Left renal pelvis (tissue), 4 donors: ENCODE measurements at places on chromosomes 1 and 21.

- DNase-seq: no peak
Measured at GRCh38 chr1:234589854-234590620, 19.9 kb downstream of the IRF2BP2 start.

- no peak for DNase-seq
Measured at GRCh38 chr1:170162459-170163246, 16.9 kb downstream of the NTMT2 start.

GRCh38 chr1:214123061-214123784 lies 135.4 kb downstream of the PROX1 start:
- DNase-seq: peak; percentile 64

- no peak for DNase-seq
Measured at GRCh38 chr21:43707462-43707861, 11.5 kb upstream of the PDXK start.

- no peak for DNase-seq
Measured at GRCh38 chr1:80448081-80448480, 1352.7 kb upstream of the ADGRL2 start.

GRCh38 chr1:82073659-82074058 lies 272.9 kb downstream of the ADGRL2 start:
- DNase-seq: no peak

DNA sequence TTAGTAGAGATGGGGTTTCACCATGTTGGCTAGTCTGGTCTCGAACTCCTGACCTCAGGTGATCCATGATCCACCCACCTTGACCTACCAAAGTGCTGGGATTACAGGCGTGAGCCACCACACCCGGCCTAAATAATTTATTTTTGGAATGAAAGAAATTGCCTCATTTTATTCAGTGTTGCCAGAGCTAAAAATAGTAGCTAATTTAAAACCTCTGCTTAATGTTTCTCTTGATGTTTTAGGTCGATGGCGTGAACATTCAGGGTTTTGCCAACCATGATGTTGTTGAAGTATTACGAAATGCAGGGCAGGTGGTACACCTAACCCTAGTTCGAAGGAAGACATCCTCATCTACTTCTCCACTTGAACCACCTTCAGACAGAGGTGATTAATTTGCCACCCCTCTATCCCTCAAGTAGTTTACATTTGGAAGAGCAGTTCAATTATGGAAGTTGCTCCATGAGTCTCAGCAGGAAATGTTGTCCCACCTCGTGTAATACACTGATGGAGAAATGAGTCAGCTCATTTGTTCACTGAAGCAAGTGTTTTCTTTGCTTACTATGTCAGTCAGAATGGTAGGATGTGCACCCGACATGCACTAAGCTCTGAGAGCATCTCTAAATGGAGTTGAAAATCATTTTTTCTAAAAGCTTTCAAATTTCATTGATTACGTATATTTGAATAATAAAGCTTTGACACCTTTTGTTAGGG lies 54.9 kb downstream of the PATJ start:
- DNase-seq: no peak

DNA sequence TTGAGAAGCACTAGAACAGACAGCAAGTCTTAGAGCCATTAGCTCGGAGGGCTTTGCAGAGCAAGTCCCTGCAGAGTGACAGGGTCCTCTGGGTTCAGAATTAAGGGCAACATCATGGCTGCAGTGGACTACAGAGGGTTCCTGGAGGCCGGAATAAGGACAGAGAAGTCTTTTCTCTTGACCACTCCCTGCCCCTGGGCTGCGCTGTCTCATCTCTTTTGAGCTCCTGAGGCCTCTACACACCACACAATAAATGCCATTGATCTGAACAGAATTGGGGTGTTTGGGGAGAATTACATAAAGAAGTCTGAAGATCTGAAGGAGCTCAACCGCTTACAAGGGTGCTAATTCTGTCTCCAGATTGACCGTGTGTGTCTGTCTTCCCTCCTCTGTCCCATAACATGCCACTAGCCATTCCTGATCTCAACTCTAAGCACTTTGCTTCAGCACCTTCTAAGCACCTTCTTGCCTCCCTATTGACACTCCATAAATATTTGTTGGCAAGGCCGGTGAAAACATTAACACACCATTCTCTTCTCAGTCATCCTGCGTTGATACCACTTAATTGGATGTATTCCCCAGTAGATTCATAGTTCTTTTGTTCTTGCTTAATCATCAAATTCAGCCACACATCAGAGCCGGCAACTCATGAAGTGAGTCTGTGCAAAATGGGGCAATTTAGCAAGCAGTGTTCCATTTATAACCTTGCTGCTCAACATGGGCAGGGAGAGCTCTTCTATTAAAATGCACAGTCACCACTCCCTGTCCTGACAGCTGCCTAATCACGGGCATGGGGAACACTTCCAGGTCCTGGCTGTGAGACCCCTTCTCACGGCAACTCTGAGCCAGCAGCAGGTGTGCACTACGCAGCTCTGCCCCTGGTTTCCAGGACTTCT lies 49.7 kb downstream of the NMNAT2 start:
- DNase-seq: no peak

DNA sequence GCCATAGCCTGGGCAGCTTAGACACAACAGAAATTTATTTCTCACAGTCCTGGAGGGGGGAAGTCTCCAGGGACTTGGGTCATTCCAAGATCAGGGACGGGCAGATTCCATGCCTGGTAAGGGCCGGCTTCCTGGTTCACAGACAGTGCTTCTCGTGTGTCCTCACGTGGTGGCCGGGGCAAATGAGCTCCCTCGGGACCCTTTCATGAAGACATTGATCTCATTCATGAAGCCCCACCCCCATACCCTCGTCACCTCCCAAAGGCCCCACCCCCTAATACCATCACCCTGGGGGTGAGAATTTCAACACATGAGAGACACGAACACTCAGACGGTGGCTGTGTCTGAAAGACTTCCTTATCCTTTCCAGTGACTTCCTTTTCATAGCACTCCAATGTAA lies 51.5 kb downstream of the ACOT7 start:
- DNase-seq: no peak

GRCh38 chr1:160437432-160438316 lies 37.3 kb downstream of the VANGL2 start:
- DNase-seq: no peak

- DNase-seq: no peak
Measured at GRCh38 chr1:117425050-117425734, 57.9 kb downstream of the MAN1A2 start.

- no peak for DNase-seq
Measured at GRCh38 chr1:6124746-6125365, 55.3 kb downstream of the CHD5 start.

GRCh38 chr1:74505928-74506710 lies 6.3 kb downstream of the LRRC53 start:
- DNase-seq: no peak

DNA sequence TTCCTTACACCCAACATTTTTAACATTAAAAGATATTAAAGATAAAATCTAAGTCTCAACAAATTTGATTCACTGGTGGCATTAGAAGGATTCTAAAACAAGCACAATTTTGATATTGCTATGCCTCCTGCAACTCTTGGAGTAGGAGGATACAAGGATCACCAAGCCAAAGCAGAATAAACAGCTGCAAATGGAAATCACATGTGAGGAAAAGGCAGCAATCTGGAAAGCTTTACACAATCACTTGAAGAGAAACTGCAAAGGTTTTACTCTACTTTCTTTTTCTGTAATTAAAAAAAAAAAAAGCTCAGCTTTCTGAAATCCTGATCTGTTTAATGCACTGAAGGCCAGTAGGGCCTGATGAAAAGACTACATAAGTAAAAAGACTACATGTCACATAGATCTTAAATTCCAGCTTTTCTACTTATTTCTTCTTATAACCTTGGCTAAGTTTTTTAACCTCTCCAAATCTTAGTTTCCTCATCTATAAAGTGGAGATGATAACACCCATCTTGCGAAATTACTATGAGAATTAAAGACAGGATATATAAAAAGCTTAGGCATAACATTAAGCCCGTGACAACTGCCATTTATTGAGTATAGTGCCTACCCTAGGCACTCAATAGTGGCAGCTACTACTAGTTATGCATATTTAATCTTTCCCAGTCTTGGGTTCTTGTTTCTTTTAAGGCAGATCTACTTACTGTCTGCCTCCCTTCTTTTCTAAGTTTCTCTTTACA lies 73.5 kb downstream of the EPS15 start:
- DNase-seq: no peak

DNA sequence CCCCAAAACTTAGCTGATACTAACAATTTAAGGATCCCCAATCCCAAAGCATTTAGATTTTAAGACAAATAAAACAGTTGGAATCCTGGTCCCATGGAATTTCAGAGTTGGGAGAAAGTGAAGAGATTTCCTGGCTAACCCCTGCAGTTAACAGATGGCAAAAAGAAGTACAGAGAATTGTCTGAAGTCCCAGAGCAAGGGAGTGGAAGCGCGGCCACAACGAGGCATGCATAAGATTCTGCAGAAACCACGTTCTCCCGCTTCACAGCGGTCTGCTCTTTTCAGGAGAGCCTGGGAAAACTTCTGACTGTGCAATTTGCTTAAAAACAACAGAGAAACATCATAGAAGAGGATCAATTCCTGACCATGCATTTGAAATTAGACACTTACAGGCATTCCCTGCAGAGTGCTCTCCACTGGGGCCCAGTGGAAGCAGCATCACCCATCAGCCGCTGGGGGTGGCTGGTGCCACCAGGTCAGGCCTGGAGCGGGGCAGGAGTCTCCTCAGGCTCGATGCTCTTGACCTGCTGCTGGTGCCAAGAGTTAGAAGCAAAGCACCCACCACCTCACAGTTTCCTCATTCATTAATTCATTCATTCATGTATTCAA lies 226.7 kb upstream of the POU3F1 start:
- DNase-seq: no peak

DNA sequence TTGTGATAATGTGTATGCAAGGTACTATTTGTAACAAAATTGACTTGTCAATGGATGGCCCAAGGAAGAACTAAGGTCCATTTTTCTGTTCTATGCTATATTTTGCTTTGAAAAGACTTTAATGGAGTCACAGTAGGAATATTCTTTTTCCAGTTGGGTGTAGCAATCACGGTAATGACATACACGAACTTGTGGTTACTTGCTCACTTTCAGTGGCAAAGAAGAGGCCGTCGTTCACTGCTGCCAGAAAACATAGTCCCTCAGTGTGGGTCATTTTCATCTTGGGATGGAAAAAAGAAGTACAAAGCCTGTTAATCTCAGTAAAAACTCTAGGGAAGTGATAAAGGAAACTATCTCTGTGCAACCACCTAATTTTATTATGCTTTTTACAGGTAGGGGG lies 47.8 kb upstream of the LAMC2 start:
- no peak for DNase-seq

- DNase-seq: no peak
Measured at GRCh38 chr1:22814176-22815042, 103.8 kb downstream of the EPHB2 start.

GRCh38 chr1:53361541-53361961 lies 33.7 kb upstream of the LRP8 start:
- DNase-seq: no peak

GRCh38 chr1:4602462-4603294 lies 51.7 kb upstream of the AJAP1 start:
- no peak for DNase-seq

DNA sequence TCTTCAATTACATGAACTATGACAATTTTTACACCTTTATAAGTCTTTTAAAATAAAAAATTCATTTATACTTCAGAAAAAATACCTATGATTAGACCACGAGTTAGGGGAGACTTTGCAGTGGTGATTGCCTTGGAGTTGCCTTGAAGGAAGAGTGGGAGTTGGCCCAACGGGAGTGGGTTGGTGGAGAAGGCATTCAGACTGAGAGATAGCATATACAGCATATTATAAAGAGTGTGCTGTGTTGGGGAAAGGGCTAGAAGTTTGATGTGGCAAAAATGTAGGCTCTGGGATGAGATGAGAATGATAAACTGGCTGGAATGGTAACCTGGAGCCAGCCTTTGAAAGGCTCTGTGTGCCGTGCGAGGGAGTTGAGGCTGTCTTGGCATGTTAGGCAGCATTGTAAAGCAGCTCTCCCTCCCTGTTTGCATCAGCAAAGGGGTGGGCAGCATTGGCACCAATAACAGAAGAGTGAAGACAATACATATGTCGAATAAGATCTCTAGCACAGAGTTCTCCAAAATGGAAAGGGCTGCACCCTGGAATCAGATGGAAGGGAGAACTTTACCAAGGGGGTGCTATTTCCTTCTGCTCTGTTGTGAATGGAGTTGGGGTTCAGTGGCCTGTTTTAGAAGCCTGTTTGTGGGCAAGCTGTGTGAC lies 24.4 kb downstream of the MPZL1 start:
- DNase-seq: no peak

- peak; percentile 88 for DNase-seq
Measured at GRCh38 chr1:15088281-15088971, 65.1 kb upstream of the TMEM51 start.

DNA sequence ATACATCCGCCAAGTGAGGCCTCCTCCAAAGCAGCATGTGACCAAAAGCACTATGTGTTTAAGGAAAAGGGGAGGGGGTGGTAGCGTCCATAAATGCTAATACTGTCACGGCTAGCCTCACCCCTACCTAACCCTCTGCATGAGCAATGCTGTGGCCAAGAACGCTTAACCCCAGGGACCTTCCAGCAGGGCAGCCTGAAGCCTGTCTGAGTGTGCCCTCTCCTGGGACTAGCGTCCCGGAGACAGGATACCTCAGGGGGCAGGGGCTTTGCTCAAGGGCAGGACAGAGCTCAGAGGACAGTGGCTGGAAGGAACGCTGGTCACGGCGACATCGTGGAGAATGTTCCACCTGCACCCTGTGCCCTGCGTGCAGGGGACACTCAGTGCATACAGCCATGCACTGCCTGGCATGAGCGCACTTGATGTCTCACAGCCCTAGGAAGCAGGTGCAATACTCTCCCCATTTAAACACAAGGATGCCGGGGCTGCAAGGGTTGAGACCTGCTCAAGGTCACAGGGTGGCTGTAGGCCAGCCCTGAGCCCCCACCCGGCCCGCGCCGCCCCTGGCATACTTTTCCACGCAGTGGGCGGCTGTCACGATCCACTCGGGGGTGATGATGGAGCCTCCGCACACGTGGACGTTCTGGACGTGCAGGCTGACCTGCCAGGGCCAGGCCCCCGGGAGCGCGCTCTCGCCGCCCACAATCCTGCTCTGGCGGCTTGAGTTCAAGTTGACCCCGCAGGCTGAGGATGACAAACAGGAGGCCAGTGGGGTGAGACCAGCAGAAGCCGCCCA lies 35.0 kb downstream of the TMPRSS2 start:
- no peak for DNase-seq

GRCh38 chr1:86035101-86035500 lies 121.5 kb downstream of the COL24A1 start:
- no peak for DNase-seq

DNA sequence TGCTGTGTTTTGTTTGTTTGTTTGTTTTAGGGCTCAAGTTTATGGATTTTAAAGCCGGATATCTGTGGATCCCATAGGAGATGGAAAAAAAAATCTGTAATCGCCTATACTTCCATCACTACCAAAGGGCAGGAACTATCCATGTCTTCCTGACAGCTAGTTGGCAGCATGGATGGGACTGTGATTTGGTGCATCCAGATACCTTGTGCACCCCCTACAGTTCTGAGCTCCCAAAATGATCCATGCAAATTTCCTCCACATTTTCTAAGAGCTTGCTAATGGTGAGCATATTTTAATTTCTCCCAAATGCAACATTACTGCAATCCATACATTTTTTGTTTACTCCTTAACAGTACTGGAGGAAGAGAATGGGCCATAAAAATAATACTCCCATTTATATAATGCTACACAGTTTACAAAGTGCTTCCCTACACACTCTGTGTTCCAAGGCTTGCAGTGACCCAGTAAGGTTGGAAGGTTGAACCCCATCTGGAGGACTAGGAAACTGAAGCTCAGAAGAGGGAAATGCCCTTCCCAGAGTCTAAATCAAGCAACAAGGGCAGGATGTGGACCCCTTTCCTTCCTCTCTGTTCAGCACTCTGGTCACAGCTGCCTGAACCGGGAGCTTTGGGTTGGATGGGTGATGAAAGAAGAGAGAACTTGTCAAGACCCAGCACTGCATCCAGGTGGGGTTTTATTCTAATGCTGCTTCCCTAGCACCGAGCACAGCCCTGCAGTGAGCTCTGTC lies 48.0 kb downstream of the CAPN8 start:
- no peak for DNase-seq
